ENCODE measurements at places on chromosomes 12 and 14.

DNA sequence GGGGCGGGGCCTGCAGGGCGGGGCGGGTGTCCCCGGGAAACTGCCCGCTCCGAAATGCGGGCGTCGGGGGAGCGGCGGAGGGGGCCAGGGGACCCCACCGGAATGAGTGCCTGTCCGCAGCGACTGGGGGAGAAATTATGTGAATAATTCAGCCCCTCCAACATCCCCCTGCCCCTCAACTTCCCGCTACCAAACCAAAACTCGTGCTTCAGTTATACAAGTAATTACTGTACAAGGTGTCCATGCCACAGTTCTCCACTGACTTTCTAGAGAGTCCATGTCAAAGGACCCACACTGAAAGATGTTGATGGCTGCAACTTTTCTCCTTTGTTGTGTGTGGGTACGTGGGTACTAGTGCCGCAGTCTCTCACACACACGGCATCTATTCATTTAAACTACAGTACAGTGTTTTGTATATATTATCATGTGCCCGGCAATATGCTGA, 414 bp upstream of the CDK17 start:
- peak; percentile 78 for DNase-seq

GRCh38 chr12:2643576-2644135, 151.1 kb upstream of the FKBP4 start:
- DNase-seq: no peak

DNA sequence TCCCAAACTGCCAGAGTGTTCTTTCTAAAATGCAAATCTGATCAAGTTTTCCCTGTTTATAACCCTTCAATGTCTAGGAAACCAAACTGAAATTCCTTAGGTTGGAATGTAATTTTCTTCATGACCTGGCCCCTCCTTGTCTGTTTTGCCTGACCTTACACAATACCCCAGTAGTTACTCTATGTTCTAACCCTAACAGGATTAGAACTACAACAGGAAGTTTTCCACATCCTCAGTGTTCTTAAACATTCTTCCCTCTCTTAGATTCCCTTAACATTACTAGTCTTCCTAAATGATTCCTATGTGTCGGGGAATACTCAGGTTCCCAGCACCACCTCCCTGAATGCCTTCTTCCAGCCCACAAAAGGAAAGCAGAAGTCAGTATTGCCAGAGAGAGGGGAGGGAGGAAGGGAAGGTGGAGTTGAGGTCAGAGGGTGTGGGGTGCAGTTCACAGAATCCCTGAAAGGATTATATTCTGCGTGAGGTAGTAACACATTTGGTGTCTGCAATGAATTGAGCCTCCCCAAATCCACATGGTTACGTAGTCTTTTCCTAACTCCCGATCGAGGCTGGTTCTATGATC, 72.6 kb downstream of the BBS10 start:
- no peak for DNase-seq

DNA sequence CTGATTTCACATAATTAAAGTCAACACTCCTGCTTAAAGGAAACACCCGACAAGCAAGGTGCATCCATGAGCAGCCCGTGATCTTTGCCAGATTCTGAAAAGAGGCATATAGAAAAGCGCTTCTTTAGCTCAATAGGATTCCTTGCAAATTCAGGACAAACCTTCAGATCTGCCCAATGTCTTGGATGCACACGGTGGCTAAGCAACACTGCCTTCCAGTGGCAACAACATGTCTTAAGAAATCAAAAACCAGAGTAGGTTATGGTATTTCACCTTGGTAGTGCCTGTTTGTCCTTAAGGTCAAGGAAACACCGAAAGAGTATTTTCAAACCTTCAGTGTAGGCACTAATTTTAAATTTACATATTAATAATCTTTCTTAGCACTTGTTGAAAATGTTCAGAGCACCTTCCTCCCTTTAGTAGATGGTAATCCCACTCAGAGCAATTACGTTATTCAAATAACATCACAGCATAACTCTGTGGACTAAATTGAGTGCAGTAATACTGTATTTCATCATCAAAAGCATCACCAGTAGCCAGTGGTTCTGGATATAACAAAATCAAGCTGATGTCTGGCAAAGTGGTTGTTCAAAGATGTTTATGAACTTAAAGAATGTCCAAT, 58.0 kb upstream of the CDKN3 start:
- peak; percentile 43 for DNase-seq

DNA sequence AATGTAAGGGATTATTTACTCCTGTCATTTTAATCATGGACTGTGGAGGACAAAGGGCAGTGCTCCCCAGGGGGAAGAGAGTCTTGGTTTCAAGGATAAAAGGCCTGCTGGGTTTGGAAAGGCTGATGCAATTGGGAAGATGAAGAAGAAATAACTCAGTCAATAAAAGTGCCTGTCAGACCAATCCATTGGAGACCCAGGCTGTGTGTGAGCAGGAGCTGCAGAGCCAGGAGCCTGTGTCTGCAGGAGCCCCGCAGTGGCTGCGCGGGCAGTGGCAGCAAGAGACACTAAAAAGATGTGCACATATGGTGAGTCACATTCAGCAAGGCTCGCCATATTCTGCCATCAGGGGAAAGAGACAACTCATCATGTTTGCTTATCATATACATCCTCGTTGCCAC, 90.4 kb downstream of the CRACR2A start:
- DNase-seq: no peak

- DNase-seq: no peak
Measured at GRCh38 chr12:49471557-49471956, 67.3 kb upstream of the KCNH3 start.

DNA sequence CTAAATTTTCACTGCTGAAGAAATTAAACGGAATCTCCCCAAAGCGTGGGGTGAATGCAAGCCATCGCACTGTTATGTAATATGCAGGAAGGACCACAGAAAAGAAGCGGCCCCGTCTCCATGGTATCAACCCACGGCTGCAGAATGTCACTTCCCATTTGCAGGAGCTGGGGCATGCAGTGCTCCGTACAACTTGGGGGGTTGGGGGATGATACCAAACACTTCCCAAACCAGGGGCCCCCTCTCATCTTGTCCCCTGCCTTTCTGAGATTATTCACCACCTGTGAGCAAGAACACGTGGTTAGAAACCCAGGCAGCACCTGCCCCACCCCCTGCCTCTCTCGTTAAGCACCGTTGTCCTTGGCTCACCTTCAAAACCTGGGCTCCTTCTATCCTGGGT, 505.1 kb upstream of the TMEM132C start:
- no peak for DNase-seq

DNA sequence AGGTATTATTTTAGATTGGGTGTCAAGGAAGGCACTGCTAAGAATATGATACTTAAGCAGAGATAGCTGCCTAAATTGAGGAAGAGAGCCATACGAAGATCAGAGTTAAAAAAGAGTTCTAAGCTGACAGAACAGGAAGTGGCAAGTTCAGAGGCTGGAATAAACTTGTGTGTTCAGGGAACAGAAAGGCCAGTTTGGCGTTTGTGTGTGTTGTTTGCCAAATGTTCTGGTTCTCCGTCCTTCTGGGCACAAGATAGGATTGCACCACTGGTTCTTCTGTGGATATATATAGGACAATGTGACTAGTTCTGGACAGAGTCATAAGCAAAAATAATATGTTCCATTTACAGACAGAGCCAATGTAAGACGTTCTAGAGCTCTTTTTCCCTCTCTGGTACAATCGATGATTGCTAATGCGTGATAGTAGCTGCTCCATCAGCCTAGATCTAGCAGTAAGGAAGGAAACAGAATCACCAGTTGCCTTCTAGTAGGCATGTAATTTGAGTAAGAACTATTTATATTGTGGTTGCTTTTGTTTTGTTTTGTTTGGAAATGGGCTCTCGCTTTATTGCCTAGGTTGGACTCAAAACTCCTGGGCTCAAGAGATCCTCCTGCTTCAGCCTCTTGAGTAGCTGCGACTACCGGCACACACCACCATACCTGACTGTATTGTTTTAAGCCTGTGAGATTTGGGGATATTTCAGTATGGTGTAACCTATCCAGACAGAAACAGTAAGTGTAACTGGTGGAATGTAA, 7.4 kb downstream of the BBS10 start:
- DNase-seq: no peak

DNA sequence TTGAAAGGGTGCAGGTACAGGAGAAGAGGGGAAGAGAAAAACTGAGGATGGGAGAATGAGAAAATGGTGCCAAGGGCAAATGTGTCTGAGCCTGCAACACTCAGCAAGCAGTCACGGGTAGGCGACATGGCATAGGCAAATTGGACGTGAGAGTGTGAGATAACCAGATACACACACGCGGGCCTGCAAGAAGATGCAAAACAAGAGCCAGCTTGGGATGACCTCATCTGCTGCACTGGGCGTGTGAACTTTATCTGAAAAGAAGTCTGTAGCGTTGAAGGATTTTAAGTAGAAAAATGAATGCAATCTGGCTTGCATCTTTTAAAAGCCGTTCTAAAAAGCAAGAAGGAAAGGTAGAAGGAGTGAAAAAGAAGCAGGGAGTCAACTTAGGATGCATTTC, 160.4 kb downstream of the NTF3 start:
- DNase-seq: peak; percentile 43

DNA sequence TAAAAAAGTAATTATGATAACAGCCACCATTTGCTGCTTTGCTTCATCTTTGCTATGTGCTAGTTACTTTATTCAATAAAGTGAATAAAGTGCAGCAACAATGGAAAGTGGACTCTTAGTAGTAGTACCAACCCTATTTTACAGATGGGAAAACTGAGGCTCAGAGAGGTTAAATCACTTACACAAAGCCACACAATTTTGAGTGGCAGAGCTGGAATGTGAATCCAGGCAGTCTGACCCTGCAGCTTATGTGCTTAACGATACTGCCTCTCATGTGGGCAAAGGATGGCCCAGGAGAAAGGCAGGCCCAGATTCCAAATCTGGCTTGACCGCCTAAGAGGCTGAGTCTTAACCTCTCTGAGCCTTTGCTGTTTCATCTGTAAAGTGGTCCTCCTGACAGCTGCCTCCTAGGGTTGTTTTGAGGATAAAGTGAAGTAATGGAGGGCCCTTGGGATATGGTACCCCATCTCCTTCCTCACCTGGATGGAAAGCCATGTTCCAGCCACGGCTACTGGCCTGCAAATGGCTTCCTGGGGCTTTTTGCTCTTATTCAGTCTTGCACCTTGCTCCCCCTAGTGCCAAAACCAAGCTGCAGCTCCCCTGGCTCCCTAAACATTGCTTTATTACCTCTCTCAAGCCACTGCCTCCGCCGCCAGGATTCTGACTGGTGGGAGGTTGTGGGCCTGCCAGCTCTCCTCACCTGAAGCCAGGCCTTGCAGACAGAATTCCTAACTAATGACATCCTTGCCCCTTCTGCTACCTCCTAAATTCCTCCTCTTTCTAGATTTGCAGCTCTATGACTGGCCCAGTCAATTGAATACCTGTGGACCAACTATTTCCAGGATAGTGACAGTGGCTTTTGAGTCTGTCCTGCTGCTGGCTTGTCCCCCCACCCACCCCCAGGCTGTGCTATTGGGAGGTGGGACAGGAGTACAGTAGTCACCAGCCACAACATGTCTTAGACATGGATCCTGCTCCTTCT, 283.3 kb upstream of the PWP1 start:
- DNase-seq: peak; percentile 46

GRCh38 chr12:25322351-25322750, 71.6 kb upstream of the KRAS start:
- DNase-seq: no peak

- no peak for DNase-seq
Measured at GRCh38 chr12:80068173-80068572, 31.2 kb upstream of the OTOGL start.

DNA sequence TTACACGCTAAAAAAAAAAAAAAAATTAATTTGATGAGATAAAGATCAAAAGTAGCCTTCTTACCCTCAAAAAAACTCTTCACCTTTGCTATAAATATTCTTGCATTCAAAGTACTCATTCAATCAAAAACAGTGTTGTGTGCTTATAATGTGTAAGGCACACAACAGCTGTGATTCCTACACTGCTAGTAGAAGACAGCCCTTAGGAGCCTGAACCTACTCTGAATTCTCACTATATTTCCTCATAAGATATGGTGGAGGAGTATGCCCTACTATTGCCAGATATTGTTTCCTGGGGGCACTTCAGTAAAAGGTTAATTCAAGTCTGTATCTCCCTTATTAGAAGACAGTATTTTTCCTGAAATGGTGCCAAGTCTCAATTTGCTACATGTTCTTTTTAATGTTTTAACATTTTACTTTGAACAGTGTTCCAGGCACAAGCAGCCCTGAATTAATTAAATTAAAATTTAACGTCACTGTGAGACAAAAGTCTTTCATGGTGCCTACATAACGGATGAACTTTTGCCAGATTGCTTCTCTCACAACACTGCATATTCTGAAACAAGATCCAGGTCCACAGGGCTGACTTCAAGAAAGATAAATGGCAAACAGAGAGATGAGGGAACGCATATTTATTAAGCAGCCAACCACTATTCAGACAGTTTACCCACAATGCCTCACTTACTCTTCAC, 19.3 kb downstream of the PPP2R5E start:
- DNase-seq: no peak

- no peak for DNase-seq
Measured at GRCh38 chr12:117472983-117473382, 111.6 kb upstream of the NOS1 start.

GRCh38 chr12:6772331-6772695, at the start of gene LAG3:
TSS of gene LAG3 (plus strand) at chr12:6772520. CDS start at chr12:6772853, 333 bp downstream.
- DNase-seq: no peak

- no peak for DNase-seq
Measured at GRCh38 chr12:125185311-125185739, 120.1 kb downstream of the AACS start.

- DNase-seq: peak; percentile 93
Measured at GRCh38 chr12:118925826-118926225, 55.5 kb upstream of the SRRM4 start.

GRCh38 chr12:9406564-9407424, 198.6 kb upstream of the PZP start:
- DNase-seq: no peak

GRCh38 chr12:64273527-64274403, 51.7 kb upstream of the KICS2 start:
- no peak for DNase-seq

- DNase-seq: no peak
Measured at GRCh38 chr12:120060196-120060595, 56.4 kb downstream of the RAB35 start.

DNA sequence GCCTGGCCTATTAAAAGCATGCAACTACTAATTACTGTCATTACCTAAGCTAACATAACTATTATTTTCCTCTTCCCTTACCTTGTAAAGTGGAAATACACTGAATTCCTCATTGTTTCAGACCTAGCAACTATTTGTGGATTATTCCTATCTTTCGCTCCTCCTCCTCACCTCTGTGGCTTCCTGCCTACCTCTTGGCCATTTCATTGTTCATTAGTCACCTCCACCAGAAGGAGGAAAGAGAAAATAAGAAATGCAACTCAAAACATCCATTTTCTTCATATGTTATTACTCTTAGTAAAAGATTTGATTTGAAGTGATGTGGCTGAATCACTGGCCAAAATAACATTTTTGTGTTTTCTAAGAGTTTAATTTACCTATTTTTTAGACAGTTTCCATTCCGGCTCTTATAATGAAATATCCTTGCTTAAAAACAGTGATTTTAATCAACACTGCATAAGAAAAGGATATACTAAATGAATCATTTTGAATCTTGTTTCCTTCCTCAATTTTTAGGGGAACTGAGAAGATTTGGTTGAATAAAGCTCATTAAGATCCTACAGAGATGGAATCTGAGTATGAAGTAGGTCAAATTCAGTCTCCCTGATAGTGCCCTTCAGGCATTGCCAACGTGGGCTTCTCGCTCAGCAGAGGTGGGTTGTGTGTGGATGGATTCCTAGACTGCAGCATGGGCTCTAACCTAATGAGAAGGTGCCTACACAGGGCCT, 27.6 kb upstream of the ARHGAP5 start:
- DNase-seq: no peak

All from lung (tissue), 17 donors.